ENCODE measurements at places on chromosomes 12 and 14. TPM values are rescaled to one million over a fixed set of nuclear protein-coding genes. Genes with fewer than 3 reads are reported as not detected.

DNA sequence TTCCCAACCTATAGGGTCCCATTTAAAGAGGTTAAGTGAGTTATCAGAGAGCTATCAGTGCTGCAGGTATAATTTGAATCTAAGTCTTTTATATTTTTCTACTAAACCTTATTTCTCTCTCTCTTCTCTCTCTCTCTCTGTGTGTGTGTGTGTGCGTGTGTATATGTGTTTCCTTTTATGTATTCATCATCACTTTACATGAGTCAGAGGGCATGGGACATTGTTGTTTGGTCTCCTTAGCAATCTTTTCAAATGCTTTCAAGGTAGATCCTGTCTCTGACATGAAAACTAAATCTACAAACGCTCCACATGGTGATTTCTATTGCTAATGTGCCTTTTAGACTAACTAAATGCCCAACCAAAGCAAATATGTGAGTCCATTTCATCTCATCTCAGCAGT lies 459.7 kb downstream of the BTG1 start:
- no peak for DNase-seq

BCL2L2 gene
- 51.1 TPM for total RNA-seq

DNA sequence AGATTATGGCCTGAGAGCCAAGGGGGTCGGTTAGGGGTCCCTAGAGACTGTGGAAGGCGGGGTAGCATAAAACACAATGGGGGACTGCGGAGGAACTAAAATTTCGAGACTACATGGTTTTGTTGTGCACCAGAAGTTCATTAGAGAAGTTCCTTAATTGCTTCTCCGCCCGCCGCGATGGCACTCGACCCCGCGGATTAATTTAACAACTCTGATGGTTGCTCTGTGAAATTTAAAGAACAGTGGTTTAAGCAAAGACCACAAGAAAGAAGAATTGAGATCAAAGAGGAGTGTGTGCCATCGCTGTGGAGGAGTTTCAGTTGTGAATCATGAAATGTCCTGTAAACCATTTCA lies 1.4 kb upstream of the CCDC88C start:
- DNase-seq, result no peak

- no peak for DNase-seq
Measured at GRCh38 chr12:48717252-48717695, 767 bp upstream of the CCNT1 start.

GRCh38 chr12:64826234-64826633 lies 1.8 kb downstream of the TBC1D30 start:
- peak; percentile 52 for DNase-seq

DNA sequence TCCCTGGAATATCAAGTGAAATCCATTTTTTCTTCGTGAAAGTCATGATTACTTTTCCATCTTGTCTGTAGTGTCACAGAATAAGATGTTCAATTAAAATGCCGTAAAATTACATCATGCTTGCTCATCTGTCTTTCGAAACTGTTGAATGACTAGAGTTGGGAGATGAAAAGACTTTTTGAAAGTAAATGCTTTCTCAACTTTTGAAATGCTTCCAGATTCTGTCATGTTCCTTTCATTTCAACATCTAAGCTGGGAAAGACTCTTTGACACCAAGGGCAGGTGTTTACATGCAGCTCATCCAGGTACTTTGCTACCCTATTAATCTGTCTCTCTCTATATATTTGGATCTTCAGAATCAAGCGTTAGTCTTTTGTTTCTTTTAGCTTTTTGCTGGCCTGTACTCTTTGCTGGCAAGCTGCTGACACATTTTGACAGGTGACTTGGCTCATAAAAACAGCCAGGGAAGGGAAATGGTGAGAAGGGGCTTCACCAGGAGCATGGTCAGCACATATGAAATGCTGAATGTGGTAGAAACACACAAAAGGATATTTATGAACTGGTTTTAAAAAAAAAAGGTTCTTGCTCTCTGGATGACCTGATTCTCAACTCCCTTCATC lies 77.0 kb upstream of the METAP2 start:
- DNase-seq, result no peak

DNA sequence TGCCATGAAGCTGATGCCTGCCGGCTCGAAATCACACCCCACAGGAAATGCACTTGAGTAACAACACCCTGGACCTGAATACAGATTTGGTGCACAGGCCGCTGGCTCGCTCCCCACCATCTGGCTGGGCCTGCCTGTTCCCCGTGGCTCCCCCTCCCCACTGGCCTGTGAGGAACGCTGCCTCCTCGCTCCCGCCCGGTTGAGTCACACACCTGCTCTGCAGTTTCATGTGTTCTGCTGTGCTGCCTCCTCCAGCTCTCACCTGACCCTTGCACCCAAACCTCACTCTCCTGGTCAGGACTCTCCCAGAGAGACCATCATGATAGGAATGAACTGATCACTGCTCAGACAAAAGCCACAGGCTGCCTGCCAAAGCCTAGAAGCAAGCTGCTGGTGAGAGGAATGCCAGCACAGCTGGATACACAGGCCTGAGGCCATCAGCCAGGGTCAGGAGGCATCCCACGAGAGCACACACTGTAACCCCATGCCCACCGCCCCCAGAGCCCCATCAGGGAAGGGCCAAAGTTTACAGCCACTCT lies 3.8 kb upstream of the SIVA1 start:
- no peak for DNase-seq

DNA sequence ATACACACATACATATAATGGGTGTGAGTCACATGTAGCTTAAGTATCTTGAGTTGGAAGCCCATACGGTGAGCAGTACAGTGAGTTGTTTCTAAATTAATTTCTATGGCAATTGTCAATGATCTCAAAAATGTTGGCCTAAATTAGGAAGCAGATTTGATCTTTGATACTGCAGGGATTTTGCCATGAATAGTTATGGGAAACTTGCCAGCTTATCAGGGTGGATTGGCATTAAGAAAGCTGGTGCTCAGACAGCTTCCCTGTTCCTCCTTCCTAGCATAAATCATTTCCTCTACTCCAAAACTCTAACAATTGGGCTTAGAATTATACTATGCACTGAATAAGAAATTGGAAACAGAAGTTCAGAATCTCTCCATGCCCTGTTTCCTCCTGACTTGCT lies 150.9 kb upstream of the FRMD6 start:
- no peak for DNase-seq

DNA sequence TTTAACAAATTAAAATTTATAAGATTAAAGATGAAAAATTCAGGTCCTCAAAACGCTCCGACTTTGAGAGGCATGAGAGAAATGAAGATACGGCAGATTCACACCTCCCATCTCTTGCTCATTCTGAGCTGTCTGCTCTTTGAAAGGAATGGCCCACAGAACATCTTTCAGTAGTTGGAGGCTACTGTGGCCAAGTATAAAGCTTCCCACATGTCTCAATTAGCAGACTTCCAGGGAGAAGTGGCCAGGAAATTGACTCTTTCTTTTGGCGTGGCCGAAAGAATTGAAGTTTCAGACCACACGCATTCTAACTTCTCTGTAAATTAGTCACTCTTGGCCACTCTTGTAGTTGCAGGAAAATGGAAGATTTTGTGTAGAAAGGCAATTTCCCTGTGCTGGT lies 129.2 kb downstream of the DIP2B start:
- DNase-seq, result no peak

LRRC10 gene
- not detected for total RNA-seq

GRCh38 chr14:68834816-68835215 lies 41.9 kb upstream of the ZFP36L1 start:
- DNase-seq, result no peak

DNA sequence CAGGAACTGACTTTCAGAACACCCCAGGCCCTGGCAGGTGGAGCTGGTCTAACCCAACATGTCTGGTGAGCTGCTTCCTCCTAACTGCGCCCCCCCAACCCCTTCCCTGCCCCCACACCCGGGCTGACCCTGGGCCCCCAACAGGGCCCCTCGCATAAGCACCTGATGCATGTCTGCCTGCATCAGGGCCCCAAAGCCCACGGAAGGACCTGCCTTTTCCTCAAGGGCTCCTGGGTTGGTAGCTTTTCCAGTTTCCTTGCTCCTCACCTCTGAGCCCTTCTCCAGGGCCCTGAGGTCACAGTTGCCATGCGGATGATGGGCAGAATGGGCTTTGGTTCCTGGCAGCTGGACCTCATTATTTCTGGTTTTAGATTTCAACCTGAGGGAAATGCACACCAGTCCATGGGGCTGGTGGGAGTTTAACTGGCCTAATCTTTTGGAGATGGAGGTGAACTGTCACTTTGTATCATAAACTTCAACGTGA lies 18.5 kb downstream of the TESC start:
- DNase-seq, result no peak

DNA sequence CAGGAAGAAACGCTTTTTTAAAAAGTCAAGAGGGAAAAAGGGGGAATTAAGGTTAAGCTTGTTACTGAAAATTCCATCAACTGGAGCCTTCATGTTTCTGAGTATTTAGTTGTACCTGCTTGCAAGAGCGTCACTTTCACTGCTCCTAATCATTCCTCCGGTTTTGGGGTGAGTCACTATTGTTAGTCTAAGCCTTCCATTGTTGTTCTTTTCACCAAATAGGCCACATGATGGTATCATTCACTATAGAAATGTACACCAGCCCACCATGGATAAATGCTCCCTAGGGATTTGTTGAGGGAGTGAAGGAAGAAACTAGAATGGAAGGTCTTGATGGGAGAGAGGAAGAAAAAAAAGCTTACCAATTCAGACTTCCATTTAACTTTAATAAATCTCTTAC lies 3.0 kb downstream of the IL22 start:
- DNase-seq, result no peak

GRCh38 chr14:76937181-76938091 lies 91.1 kb downstream of the IRF2BPL start:
- DNase-seq, result no peak

- no peak for DNase-seq
Measured at GRCh38 chr12:6945613-6946012, 1.8 kb downstream of the C12orf57 start.

GRCh38 chr14:38948171-38948570 lies 154.9 kb downstream of the SEC23A start:
- no peak for DNase-seq

DNA sequence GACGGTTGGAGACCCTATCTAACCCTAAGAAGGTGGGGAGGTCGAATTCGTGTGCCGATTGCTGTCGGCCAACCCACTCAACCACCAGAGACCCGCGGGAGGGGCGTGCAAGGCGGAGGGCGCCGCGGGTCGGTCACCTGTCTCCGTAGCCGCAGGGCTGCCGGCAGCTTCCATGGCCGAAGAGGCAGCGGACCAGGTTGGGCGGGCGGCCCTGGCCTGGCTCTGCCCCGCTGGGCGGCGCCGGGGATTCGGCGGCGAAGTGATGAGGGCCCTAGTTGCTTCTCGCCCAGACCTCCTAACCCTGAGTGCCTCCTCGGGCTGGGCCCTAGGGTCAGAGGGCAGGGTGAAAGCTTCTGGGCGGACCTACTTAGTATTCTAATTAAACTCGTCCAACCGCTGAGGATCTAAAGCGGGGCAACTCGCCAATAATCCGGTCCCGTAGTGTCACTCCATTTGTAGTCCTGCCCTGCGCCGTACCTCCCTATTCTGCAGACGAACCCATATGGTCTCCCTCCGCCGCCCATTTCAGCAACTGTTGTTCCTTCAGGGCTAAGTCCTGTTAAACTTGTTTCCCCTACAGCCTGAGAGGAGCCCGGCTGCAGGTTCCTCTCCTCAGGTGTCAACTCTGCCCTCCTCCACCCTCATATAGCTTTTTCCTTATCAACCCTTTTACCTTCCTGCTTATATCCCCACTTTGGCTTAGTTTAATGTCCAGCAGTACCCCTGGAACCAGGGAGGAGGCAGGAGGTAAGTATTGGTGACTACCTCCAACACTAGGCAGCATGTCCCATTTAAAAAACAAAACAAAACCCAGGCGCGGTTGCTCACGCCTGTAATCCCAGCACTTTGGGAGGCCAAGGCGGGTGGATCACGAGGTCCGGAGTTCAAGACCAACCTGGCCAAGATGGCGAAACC lies at the start of gene PYM1:
Gene PYM1, minus strand, starts transcription at position 307 of the 915 bp plus-strand sequence. Its CDS starts 133 bp downstream, at position 174.
- peak; percentile 89 for DNase-seq

LIN7A gene
- 7.2 TPM for total RNA-seq

DNA sequence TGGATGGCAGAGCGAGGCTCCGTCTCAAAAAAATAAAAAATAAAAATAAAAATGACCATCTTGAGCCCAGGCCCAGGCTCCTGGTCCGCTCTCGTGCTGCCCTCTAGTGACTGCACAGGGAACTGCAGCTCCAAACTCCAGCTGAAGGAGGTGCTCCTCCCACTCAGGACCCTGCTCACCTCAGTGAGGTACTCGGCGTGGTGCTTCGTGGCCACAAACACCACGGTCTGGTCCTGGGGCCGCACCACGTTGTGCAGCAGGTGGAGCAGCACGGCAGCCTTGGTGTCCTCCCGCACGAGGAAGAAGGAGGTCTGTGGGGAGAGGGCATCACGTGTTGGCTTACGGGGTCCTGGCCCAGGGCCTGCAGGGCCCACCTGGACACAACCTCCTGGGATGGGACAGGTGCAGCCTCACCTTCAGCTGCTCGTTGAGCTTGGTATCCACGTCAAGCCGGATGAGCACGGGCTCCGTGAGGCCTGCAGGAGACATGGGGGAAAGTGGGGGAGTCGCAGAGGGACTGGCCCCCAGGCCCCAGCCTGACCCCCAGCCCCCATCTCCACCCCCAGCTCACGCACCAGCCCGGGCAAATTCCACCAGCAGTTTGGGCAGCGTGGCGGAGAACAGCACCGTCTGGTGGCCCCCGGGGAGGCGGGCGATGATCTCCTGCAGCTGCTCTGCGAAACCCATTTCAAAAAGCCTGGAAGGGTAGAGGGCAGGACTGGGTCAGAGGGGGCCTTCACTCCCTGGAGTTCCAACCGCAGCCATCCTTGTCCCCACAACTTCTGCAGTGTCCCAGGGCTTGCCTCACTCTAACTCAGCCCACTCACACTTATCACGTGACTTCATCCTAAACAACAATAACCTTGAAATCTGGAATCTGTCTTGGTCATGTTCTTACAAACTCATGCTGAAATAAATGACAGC lies 10.6 kb downstream of the DDX54 start:
- peak; percentile 71 for DNase-seq

- DNase-seq, result no peak
Measured at GRCh38 chr12:31406345-31406744, 80.4 kb upstream of the SINHCAF start.

DNA sequence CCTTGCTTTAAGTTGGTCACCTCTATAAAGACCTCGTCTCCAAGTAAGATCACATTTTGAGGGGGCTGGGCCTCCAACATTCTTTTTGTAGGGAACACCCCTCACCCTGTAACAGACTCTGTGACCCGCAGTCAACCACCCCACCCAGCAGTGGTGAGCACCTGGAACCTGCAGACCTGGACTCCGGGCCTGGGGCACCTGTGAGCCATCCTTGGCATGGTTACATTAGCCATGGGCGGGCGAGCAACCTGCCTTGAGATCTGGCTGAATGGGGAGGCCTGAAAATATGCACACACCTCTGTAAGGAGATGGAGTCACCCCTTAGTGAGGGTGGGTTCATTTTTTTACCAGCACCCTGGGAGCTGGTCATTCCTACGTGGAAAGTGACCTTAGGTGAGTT lies 95.3 kb downstream of the RIMBP2 start:
- no peak for DNase-seq

NTS gene
- not detected for total RNA-seq

DNA sequence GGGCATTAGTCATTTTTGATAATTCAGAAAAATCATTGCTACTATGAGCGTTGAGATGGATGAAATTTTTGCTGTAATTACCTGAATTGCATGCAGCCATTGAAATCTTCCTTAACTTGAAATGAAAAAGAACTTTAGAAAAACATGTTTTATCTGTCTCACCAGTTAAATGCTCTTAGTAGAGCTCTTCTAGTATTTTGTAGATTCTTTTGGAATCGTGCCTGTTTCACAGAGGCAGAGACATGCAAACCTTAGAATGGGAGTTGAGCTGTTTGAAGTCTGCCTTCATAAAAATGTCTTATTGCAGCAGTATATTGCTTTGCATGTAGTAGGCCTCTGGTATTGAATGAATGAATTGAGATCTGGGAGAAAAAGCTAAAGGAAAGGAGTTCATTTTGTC lies 4.2 kb downstream of the PEX5 start:
- DNase-seq, result no peak
